ENCODE measurements at places on chromosomes 11 and 22.
A peak's percentile ranks its signal among the peaks of the same experiment; 100 is the strongest.

DNA sequence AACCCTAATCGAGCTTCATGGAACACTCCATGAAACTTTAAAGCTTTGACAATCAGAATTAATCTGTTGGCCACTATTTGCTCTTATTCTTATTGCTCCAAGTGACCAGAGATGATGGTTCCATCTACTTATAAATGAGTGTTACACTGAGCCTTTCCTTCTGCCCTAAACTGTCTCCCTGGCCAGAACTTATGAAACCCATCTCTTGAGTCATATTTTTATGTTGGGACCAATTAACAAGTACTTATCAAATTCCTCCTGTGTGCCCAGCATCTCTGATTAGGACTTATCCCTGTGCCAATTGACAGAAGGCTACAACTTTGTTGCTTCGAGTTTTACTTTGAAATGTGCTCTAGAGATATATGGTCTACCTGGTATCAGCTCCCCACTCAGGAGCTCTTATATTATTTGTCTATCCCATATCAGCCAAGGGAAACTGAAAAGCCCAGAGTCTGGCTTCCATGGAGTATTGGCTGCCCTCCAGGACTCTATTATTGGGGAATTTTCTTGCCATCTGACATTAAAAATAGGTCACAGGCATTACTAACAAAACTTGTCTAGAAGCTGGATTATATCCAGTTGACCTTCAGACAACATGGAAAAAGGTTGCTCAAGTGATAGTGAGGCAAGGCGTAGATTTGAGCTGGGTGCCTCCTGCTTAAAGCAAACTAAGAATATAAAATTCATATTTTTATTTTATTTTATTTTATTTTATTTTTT lies 8.8 kb downstream of the KREMEN1 start:
- no peak for DNase-seq

DNA sequence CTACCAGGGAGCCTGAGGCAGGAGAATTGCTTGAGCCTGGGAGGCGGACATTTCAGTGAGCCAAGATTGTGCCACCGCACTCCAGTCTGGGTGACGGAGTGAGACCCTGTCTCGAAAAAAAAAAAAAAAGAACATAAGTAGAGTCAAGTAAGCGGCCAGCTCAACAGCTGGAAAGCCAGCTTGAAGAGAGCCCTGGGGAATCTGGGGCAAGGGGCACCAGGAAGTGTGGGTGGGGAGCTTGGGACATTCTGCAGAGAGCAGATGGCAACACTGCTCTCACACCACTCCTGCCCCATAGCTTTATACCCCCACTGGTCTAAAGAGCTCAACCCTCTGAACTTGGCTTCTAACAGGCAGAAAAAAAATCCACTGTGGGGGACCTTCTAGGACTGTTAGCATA lies 505.6 kb downstream of the BUD13 start:
- no peak for DNase-seq

DNA sequence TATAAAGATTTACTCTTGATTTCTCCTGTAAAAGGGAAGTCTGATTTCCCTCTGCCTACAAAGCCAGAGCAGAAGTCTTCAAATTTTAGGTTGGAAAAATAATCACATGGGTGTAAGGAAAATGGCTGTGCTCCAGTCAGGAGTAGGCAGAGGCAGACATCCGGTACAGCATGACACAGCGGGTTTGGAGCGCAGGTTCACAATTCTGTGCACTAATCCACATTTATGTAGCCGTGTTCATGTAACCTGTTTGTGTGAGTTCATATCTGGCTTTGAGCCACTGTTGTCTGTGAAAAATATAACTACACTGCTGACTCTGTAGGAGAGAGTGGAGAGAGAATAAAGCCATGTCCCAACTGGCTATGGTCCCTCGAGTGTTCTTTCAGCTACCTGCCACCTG lies 248.0 kb downstream of the CASP12 start:
- no peak for DNase-seq

- DNase-seq, result no peak
Measured at GRCh38 chr11:121909596-121909995, 206.4 kb downstream of the BLID start.

GRCh38 chr11:84714316-84714780 lies 912.8 kb downstream of the DLG2 start:
- peak; percentile 52 for DNase-seq

DNA sequence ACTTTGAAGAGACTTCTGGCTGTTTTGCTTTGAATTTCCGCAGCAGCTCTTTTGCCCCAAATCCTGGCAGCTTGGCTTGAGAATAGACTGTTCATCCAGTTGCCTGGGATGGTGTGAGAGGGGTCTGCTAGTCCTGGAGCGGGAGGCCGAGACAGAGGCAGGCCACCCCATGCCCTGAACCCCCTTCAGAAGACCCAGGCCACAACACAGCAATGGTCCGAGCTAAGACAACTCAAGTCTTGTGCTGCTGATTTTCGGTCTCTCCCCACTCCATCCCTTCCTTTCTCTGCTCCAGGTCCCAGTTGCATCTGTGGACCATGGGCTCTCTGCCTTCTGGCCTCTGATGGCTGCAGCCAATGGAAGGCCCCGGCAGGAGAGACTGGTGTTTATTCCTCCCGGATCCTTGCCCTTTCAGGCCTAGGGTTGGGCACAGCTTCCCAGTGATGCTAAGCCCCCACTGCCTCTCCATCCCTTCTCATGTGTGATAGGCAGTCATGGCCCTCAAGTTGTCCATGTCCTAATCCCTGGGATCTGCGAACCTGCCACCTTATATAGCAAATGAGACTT lies 31.9 kb upstream of the TP53I11 start:
- no peak for DNase-seq

DNA sequence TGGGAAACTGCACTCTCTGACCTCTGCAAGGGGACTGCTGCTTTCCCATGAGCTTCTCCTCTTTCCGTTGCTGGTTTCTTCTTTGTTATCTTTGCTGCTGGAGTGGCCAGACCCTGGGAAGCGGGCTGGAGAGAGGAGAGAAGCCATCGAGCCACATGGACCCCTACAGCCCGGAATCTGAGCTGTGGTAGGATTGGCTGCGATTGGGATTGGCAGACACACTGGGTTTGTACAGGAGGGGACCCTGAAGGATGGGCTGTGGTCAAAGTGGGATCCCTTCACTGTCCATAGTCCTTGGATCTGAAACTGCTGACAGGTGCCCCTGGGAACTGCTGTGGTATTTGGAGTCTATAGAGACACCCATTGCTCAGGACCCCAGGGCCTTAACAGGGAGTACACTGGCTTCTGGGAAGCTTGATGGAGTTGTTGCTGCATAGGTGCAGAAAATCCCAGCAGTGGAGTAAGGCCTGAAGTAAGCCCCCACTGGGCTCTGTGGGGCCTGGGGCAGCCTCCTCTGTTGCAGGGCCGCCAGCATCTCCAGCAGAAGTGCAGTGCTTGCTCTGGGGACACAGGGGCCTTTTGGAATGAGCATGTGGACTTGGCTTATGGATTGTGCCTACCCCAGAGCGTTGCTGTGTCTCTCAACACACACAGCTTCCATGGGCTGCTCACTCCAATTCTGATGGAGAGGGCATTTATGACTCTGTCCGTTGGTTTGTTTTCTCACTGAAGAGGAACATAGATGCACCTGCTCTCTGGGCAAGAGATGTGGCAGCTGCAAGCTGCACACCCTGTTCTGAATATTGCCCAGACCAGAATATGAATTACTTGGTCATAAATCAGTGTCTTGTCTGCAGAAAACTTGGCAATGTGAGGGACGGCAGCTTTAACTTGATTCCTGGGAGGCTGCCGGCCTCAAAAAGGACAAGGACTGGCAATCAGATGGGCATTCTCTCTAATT lies 32.0 kb downstream of the BCR start:
- no peak for DNase-seq

DNA sequence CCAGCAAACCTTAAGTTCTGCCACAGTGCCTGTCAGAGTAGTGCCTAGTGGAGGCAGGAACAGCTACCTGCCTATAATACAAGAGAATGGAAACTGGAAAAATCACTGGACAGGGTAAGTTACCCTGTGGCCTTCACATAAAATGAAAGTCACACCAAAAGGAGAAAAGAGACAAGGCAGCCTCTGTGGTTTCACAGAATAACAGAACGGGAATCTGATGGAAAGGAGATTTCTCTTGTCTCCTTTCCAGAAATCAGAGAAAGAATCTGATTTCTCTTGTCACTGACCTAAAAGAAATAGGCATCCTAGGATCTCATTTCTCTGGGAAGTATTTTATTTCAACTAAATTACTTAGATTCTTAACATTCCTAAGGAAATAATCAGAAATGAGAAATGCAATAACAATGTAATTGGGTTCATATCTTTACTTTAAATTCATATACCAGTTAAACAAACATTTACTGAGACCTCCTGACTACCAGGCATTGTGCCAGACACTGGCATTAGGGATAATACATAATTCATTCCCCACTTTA lies 41.6 kb downstream of the PRCP start:
- no peak for DNase-seq

DNA sequence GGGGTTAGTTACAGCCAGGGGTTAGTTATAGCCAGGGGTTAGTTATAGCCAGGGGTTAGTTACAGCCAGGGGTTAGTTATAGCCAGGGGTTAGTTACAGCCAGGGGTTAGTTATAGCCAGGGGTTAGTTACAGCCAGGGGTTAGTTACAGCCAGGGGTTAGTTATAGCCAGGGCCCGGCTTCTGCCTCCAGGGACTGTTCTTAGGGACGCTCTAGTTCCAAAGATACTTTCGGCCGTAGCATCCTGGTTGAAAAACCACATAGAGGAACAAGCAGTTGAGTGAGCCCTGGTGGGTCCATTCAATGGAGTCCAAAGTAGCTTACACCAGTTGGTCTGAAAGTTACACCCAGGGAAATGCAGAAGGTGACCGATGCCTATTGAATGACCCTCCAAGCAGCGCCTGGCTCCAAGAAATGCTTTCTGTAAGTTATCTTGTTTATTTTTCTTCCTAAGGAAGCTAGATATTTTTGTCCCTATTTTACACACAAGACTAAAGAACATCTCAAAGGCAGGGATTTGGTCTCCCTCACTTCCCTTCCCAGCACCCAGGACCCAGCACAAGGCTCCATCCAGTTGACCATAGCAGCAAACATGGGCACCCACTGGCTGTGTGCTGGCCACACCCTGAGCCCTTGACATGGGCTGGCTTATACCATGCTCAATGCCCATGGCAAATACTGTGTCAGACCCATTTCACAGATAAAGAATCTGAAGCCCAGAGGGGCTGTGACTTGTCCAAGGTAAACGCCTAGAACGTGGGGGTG lies 49.7 kb upstream of the SHISAL1 start:
- no peak for DNase-seq

GRCh38 chr11:36412781-36413383 lies 97.2 kb downstream of the TRAF6 start:
- DNase-seq, result no peak

DNA sequence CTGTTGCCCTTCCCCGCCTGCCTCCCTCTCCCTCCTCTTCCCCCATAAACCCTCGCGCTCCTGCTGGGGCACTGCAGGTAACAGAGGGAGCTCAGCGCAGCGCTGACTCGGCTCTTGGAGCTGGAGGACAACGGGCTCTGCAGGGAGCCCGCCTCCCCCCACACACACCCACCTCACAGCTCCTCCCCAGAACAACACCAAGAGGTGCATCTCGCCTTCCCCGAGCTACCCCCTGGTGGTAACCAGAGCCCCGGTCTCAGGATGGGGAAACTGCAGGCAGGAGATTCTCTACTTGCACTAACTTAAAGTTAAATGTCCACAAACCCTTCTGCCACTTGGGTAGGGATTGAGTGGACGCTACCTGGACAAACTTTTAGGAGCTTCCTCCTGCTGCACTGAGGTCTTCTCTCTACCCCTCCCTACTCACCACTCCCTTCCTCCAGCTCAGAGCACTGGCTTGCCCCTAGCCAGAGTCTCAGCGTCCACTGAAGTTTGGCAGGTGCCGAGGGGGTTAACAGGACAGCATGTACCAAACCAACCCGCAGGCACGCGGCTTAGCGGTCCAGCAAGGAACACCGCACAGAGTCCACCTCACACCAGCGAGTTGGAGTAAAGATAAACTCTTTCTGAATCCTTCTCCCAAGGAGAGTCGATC lies 4.0 kb upstream of the SCN4B start:
- DNase-seq, result no peak

- no peak for DNase-seq
Measured at GRCh38 chr11:125132596-125132995, 21.2 kb upstream of the TMEM218 start.

- no peak for DNase-seq
Measured at GRCh38 chr11:78419327-78419726, 1.7 kb upstream of the GAB2 start.

- DNase-seq, result no peak
Measured at GRCh38 chr11:125341676-125342075, 154.4 kb downstream of the FEZ1 start.

- DNase-seq, result no peak
Measured at GRCh38 chr11:105189581-105189980, 50.0 kb upstream of the CARD18 start.

GRCh38 chr11:113296447-113297205 lies 17.8 kb upstream of the TTC12 start:
- no peak for DNase-seq

GRCh38 chr11:118263695-118264568 lies at the start of gene MPZL2:
Gene MPZL2 (minus strand): TSS chr11:118264297. CDS start chr11:118264153, 144 bp downstream.
- DNase-seq, result no peak

DNA sequence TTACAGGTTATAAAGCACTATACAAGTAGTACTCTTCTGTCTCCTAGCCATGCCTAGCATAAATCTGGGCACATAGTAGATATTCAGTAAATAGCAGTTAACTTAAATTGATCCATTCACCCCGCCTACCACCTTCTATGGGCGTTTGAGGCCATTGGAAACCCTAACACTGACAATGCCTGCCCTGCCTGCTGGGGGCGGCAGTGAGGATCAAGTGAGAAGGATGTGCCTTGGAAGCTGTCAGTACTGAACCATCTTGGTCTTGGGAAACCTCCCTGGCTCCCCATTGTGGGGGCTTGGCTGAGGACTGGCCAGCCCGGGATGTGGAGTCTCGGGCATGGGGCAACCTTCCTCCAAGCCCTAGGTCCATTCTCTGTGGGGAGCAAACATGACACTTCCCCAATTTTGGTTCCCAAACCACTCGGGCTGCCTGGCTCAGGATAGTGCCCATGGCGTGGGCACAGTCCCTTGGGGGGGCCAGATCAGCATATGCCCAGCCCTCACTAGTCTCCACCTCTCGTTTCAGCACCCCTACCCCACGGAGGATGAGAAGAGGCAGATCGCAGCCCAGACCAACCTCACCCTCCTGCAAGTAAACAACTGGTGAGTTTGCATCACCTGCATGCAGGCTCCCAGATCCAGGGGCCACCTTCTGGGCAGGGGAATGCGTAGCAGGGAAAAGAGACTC lies 67.4 kb downstream of the FEZ1 start:
- no peak for DNase-seq

- DNase-seq, result no peak
Measured at GRCh38 chr22:20937031-20937793, 20.0 kb downstream of the CRKL start.

DNA sequence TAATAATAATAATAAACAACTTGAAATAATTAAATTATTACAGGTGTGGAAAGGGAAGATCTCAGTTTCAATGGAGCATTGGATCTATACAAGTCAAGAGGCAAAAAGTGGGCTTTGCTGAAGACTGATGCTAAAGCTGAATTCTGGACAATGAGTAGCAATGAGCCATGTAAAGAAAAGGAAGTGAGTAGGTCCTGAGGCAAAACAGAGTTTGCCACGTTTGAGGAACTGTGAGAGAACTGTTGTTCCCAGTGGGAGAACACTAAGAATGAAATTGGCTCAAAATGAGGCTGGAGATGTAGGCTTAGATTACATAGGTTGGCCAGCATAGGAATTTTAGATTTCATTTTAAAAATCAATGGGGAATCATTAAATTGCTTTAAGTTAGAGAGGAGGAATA lies 33.9 kb upstream of the TEAD1 start:
- no peak for DNase-seq

- DNase-seq, result no peak
Measured at GRCh38 chr11:2123628-2123960, 15.6 kb downstream of the IGF2 start.

Measured in KG1 (cell line).